ENCODE measurements at places on chromosomes 12 and 14.

GRCh38 chr12:106149096-106149784, 10.5 kb upstream of the NUAK1 start:
- DNase-seq = no peak

GRCh38 chr12:12447236-12447635, 90.4 kb downstream of the BORCS5 start:
- no peak for DNase-seq

DNA sequence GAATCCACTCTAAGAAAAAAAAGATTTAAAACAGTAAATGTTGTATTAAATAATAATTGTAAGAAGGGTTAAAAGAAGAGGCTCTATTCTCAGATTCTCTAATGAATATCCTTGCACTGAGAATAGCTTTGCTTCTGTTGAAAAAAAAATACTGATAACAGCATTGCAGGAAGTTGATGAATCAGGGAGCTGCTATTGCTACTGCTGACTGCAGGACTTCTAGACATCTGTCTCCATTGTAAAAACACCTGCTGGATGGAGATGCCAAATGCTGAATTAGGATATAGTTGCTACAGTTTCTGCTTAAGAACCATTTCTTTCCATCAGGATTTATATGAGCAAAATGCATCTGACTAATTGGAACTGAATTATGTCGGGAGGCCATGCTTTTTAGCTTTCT, 50.3 kb upstream of the ANP32D start:
- no peak for DNase-seq

DNA sequence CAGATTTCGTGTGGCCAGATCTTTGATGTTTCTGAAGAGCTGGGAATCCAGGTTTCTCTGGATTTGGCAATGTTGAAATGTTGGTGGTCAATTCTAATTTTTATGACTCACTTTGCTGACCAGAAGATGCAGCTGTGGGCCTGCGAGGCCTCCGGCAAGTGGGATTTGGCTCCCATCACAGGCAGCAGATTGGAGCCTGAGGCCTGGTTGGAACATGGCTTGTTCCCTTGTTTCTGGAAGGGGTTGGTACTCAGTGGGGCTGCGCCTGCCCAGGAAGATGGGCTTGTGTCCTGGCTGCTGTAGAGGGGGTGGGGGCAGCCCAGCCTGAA, 23.1 kb downstream of the FBRSL1 start:
- DNase-seq = no peak

DNA sequence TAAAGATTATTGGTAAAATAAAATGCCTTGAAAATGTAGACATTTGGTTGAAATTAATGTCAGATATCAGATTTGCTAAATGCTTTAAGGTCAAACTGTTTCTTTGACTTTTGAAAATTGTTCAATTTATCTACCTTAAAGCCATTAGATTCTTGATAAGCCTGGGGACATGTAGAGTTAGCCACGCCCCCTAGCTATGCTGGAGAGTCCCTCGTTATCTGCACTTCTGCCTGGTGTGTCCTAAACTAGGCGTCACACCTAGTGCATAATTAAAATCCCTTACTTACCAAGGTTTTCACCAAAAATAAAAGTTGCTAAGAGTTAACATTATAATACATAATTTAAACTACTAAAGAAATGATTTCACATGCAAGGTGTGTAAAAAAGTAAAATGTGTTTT, 79.5 kb downstream of the EGLN3 start:
- DNase-seq = no peak

DNA sequence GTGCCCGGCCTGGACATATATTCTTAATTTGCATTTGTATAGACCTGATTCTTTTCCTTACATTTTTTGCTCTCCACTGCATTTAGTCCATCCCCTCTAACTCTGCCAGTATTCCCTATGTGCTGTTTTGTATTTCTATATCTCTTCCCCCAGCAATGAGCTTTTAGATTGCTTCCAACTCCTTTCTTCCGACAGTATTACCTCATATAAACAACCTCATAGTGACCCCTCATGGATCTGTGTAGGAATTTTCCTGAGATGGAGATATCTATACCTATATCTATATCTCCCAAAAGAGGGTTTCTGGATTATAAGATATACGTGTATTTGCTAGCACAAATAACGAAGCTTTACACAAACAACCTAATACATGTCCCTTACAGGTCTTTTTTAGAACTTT, 161.9 kb downstream of the CRADD start:
- DNase-seq = no peak

DNA sequence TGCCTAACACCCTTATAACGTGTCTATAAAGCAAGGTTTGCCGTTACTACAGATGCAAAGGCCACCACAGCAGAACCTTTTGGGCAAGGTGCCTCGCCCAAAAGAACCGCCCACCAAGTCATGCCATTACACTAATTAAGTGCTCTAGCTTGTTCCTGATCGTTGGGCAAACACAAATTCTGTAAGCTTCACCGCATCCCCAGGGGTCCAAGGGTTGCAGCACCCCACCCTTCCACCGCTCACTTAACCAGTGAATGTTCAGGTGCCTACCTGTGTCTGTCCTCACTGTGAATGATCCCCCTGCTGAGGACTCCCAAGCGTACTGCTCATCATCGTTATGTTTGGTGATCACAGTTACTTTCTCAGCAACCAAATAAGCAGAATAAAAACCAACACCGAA, 1.4 kb downstream of the HSP90AA1 start:
- DNase-seq = no peak

Measured in DMS 273 treated with DMSO at 0.1 percent for 48 hours (cell line).